Natural killer cell (primary cell): ENCODE measurements at places on chromosomes 4 and X. TPM values are rescaled to one million over a fixed set of nuclear protein-coding genes. Genes with fewer than 3 reads are reported as not detected.

MAGEA2B gene
- not detected for total RNA-seq

GRCh38 chr4:26590639-26591038, 6.8 kb downstream of the TBC1D19 start:
- no peak for DNase-seq

CCDC120 gene
- total RNA-seq: 14.2 TPM

DNA sequence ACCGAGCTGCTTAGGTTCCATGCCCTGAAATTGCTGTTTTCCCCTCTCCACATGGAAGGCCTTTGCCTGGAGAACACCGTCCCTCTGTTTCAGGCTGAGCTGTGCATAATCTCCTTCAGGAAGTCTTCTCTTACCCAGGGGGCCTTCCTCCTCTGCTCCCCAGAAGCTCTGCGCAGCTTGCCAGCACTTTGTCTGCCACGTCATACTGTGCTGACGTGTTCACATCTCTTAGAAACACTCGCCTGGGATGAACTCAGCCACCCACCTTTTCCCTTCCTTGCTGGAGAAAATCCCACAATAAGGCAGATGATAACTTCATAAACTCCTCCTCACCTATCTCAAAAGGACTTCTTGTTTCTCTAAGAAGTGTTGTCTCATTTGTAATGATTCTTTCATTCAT, 110.7 kb downstream of the ARHGAP10 start:
- DNase-seq: no peak

DNA sequence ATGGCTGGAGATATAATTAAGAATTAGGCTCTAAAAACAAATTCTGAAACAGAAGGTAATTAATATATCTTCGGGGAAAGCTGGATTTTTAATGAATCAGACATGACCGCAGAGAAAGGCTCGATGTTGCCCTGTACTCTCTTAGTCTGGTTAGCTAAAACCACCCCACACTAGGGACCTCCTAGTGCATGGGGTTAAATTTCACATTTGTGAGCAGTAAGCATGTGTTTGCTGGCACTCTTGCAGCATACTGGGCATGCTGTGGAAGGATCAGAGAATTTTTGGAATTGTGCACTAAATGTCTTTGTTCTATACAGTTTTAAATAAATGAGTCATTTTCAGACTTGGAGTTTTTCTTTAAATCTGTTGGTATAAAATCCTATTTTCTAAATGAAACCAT, 475.6 kb upstream of the FTHL17 start:
- DNase-seq: no peak

GRCh38 chrX:65572971-65573370, 38.4 kb upstream of the LAS1L start:
- no peak for DNase-seq

- no peak for DNase-seq
Measured at GRCh38 chrX:11423949-11424348, 130.7 kb downstream of the AMELX start.
